Osteoblast (primary cell): ENCODE measurements at places on chromosomes 5 and 9.

GRCh38 chr5:93017849-93018248 lies 563.2 kb downstream of the NR2F1-AS1 start:
- H3K36me3 ChIP-seq, result no peaks in the 10 kb centered on the region
- H3K27me3 ChIP-seq, result no peaks in the 10 kb centered on the region

DNA sequence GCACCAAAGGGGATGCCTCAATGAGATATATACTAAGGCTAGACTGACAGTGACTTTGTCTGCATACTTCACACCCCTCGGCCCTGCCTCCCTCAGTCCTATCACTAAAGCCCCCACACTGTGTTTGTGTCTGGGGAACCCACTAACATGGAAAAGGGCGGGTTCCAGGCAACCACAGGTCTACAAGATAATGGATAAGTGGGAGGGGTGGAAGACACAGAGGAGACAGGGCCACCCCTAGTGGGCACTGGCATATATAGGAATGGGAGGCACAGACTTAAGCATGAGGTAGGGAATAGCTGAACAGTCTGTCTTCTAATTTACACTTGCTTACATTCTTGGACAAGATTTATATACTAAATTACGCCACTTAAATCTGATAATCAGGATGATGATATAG lies 74.0 kb downstream of the SLIT3 start:
- no peak for DNase-seq
- H3K4me1 ChIP-seq, result peaks cover 10% of the 10 kb centered on the region
- no peak overlapping the region for H3K27ac ChIP-seq
- no peak overlapping the region for H3K4me3 ChIP-seq
- no peaks in the 10 kb centered on the region for H3K27me3 ChIP-seq
- no peaks in the 10 kb centered on the region for H3K36me3 ChIP-seq

DNA sequence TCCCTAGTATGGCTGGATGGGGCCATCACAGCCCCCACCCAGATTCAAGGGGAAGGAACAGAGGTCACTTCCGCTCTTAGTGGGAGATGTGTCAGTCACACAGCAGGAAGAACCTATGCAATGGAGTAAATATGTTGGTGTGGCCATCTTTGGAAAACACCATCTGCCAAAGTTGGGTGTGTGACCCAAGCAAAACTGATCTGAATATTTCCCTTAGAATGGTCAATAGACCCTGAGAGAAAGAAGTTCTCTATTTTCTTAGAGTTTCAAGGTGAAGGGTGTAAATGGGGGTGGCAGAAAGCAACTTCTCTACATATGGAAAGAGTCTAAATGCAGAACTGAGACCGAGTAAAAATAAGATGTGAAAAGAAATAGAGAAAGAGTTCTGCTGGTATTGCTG lies 212.7 kb downstream of the ESM1 start:
- no peaks in the 10 kb centered on the region for H3K36me3 ChIP-seq
- DNase-seq, result no peak
- no peak overlapping the region for H3K27ac ChIP-seq

DNA sequence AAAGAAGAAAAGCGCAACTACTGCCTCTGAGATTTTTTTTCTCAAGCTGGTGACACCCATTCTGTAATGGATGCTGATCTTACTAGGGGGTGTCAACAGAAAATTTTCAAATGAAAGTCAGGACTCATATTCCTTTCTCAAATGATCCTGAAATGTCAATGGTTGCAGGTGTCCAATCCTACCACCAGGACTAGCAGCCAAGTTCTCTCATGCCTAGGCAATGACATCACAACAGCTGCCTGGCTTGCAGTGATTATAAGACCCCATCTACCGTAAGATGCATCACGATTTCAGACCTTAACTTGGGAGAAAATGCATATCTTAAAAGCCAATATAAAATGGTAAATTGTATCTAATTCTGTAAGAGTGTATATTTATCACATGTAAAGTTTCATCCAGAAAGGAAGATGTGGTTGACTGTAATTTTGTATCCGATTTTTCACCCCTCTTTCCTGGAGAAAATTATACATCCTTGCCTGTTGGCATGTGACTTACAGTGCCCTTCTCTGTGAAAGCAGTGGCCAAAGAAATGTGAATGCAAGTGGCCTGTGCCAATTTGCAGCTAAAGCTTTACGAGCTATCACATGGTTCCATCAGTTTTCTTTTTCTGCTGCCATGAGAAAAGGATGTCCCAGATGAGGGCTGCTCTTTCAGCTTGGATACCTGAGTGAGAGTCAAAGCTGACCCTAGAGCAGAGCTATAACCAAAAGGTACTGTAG lies 104.4 kb downstream of the DENND1A start:
- H3K4me3 ChIP-seq, result no peak overlapping the region
- DNase-seq, result no peak
- H3K36me3 ChIP-seq, result no peaks in the 10 kb centered on the region
- H3K27ac ChIP-seq, result no peak overlapping the region
- H3K27me3 ChIP-seq, result no peaks in the 10 kb centered on the region
